Left colon (tissue), 2 donors: ENCODE measurements at places on chromosomes 3 and 15.

GRCh38 chr3:9402410-9403228 is 5.2 kb downstream of the SETD5 start:
- peak; percentile 78 for DNase-seq

- DNase-seq, result peak; percentile 69
Observed at GRCh38 chr15:78638658-78639314, 2.2 kb downstream of the CHRNB4 start.

- DNase-seq, result no peak
Observed at GRCh38 chr15:74568594-74568993, 27.6 kb downstream of the ARID3B start.

- DNase-seq, result no peak
Observed at GRCh38 chr3:111352585-111352984, 189.4 kb upstream of the CD96 start.

- DNase-seq, result no peak
Observed at GRCh38 chr3:114809668-114810413, 337.2 kb downstream of the ZBTB20 start.

DNA sequence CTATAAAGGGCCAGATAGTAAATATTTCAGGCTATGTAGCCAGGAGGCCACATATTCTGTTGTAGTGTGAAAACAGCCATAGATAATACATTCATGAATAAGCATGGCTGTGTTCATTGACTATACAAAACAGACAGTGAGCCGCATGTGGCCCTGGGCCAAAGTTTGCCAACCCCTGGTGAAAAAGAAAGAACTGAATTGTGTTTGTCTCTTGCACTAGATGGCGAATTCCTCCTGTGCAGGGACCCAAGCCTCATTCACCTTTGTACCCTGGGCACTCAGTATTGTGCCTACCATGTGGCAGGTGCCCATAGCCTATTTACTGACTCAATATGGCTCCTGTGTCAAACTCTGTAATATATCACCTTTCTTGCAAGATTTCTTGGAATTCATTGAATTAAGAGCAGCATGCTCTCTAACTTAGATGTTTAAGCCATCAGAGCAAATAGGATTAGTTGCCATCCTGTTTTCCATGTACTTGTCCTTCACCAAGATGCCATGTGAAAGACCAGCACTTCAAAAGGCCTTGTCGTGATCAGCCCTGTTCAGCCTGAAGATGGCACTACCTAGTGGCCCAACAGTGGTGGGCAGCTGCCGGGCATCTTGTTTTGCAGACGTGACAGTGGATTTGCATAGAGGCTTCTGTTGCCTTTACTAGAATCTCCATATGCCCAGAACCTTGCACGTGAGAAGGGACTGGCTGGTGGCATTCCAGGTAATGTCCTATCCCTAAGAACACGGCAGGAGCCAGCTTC is 50.9 kb upstream of the CMTM7 start:
- DNase-seq, result no peak

- no peak for DNase-seq
Observed at GRCh38 chr3:168036619-168037018, 59.1 kb downstream of the GOLIM4 start.

GRCh38 chr3:52606373-52607085 is 70.1 kb downstream of the UQCC5 start:
- no peak for DNase-seq

- no peak for DNase-seq
Observed at GRCh38 chr15:52103217-52104207, 9.1 kb downstream of the BCL2L10 start.

GRCh38 chr3:177610686-177611633 is 413.7 kb upstream of the TBL1XR1 start:
- peak; percentile 61 for DNase-seq

- DNase-seq, result no peak
Observed at GRCh38 chr3:146466604-146467003, 2.8 kb downstream of the PLSCR2 start.

GRCh38 chr15:69391046-69391757 is 22.9 kb upstream of the KIF23 start:
- no peak for DNase-seq

- peak; percentile 23 for DNase-seq
Observed at GRCh38 chr15:42106288-42106687, 11.9 kb upstream of the PLA2G4D start.

DNA sequence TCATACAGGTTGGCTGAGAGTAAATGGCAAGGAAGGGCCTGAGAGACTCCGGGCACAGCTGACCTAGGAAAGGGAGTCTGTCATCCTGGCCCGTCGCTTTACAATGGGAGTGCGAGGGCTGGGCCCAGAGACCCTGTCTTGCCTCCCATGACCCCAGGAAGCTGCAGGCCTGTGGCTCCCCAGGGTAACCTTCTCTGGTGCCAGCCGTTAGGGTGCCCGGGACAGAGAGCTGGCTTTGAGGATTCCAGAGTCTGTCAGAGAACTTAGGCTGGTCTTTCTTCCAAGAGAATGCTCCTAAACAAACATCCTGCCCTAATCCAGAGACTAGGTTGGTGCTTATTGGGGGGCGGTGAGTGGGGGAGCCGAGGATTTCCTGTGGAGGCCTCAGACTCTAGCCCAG is 18.5 kb downstream of the ZNF710 start:
- DNase-seq, result peak; percentile 24

- no peak for DNase-seq
Observed at GRCh38 chr3:33372218-33373081, 67.8 kb downstream of the UBP1 start.

DNA sequence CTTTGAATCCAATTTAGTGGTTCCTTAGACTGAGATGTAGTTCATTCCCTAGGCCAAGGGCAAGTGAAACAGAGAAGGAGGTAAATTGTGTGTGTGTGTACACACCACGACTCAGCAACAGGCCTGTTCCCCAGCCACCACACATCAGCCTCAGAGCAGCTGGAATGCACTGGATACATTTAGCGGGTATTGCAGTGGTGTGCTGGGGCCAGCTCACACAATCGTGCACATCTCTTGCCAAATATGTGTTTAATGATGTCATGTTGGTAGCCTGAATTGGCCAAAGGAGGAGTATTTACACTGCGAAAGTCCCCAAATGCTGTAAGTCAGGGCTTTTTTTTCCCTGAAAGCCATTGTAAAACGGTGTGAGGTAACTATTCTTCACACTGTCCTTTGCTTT is 82.3 kb downstream of the RBPMS2 start:
- DNase-seq, result no peak

DNA sequence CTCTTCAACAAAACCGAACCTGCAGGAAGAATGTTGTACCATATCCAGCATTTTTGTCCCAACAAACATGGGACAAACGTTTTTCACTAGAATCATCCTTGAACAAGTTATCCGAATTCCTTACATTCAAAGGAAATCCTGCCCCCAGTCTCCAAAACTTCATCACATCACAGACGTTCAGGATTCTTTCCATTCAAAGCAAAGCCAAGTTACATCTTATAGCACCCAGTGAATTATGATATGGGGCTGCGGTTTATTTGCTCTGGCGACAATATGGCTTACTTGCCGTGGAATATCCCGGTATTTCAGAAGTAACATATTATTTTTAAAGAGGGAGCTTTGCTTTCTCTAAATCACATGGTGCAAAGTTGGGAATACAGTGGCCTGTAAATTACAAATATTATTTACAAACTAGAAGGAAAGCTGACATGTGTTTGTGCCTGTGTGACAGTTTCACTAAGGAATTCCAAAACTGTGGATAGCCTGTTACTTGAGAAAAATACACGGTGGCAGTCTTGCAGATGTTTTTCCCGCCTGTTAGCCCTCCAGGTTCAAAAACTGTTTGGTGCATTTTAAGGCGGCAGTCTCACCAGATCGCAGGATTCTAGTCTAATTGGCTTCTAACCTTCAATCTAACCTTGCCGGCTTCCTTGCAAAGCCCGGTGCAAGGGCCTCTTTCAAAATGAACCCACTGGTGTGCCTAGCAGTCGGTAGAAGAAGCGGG is 736 bp upstream of the MBNL1 start:
- no peak for DNase-seq
